ENCODE measurements at places on chromosomes 5 and 9. TPM values are rescaled to one million over a fixed set of nuclear protein-coding genes. Genes with fewer than 3 reads are reported as not detected.

CDH9 gene
- total RNA-seq: not detected

FAM221B gene
- total RNA-seq: not detected

ANKRD34B gene
- total RNA-seq: not detected

DOCK2 gene
- total RNA-seq: 3.1 TPM

S100Z gene
- not detected for total RNA-seq

ZNG1F gene
- total RNA-seq: 13.8 TPM

ANKRD31 gene
- total RNA-seq: 0.20 TPM

INSL6 gene
- total RNA-seq: not detected

CCIN gene
- total RNA-seq: not detected

GABRA6 gene
- total RNA-seq: not detected

TOR2A gene
- total RNA-seq: 19.9 TPM

- no peak for DNase-seq
Measured at GRCh38 chr5:65213921-65214525, 267.7 kb downstream of the ADAMTS6 start.

- DNase-seq: no peak
Measured at GRCh38 chr9:5460157-5460556, 9.8 kb downstream of the CD274 start.

- no peak for DNase-seq
Measured at GRCh38 chr5:89930591-89931392, 478.8 kb downstream of the CETN3 start.

DNA sequence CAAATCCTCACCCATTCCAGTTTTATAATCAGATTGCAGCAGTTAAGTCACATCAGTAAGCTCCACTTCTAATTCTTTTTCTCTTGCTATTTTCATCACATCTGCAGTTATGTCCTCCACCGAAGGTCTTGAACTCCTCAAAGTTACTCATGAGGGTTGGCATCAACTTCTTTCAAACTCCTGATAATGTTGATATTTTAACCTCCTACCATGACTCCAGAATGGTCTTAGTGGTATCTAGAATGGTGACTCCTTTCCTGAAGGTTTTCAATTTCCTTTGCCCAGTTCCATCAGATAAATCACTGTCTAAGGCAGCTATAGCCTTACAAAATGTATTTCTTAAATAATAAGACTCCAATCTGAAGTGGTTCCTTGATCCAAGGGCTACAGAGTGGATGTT is 53.8 kb upstream of the EDIL3 start:
- no peak for DNase-seq

- DNase-seq: no peak
Measured at GRCh38 chr5:108637134-108637533, 110.6 kb upstream of the FER start.

DNA sequence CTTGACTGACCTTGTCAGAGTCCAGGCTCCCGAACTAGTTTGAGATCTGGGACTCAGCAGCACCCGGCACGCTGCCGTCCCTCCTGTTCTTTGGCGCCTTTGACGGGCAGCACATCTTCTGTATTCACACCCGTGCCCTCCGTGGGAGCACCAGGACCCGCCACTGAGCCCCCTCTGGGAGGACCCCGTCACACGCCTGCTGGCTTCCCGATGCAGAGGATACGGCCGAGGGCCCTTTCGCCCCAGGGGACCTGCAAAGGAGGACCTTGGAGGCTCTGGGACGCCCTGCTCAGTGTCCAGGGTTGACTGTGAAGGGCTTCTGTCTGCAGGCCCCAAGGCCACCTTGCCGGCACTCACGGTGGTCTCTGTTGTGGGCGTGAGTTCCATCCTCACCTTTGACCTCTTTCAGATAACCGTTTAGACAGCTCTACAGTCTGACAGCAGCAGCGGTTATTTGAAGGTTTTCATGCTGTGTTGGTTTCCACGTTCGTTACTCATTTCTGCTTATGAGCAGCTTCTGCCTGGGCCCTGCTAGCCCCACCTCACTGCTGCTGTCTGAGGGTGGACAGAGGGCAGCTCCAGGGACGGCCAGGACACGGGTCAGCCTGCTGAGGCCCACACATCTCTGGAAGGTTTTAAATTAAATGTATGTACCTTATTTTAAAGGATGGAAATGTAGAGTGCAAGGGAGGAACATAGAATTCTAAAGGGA is 12.6 kb upstream of the EXOC3 start:
- no peak for DNase-seq

GRCh38 chr5:39055768-39056398 is 18.3 kb downstream of the RICTOR start:
- DNase-seq: no peak

DNA sequence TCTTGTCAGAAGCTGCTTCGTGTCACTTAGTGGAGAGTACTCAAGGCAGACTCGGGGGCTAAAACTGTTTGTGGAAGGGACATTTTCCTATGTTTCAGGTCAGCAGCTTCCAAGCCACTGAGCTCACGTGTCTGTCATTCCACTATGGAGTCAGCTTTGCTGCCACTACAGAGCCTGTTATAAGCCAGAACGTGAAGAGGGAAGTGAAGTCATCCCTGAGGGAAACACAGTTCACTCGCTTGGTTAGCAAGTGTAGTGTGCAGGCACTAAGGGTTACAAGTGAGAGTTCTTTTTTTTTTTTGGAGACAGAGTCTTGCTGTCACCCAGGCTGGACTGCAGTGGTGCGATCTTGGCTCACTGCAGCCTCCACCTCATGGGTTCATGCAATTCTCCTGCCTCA is 24.5 kb upstream of the LTC4S start:
- no peak for DNase-seq

- DNase-seq: peak; percentile 53
Measured at GRCh38 chr9:86047361-86047760, 52.0 kb downstream of the GOLM1 start.

- DNase-seq: no peak
Measured at GRCh38 chr5:129170050-129170449, 75.5 kb downstream of the ISOC1 start.

GRCh38 chr5:82676661-82677060 is 398.5 kb upstream of the RPS23 start:
- no peak for DNase-seq

DNA sequence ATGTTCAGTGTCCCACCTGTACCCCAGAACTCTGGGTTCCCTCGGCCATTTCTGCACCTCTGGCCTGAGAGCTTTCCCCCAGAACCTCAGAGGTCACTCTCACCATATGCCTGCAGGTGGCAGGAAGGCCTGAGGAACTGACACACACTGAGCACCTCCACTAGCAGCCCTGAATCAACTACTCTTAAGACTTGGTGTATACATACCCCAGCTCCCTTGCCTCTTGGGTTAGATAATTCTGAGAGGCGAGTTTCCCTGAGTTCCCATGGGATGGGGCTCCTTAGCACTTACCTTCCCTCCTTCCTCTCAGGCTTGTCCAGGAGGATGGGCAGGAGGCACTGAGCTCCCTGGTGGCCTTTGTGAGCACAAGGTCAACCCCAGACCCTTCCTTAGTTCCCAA is 86.1 kb downstream of the HSD17B3 start:
- DNase-seq: no peak

- DNase-seq: no peak
Measured at GRCh38 chr5:14650052-14650451, 14.5 kb upstream of the OTULIN start.

DNA sequence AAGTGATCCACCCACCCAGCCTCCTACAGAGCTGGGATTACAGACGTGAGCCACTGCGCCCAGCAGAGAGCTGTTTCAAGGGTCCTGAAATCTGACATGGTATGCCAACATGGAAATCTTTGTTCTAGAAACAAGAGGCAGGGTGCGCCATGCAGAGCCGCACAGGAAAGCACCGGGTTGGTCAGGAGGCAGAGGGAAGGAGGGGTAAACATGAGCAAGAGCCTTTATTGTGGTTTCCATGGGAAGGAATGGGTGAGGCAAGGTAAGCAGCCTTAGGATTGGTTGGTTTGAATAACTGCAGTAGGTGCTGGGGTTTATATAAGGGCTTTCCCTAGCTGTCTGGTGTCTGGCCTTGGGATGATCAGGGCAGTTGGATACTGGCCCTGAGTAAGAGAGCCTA is 5.5 kb upstream of the EXOSC2 start:
- DNase-seq: no peak

GRCh38 chr9:25570802-25571201 is 107.4 kb downstream of the TUSC1 start:
- no peak for DNase-seq

DNA sequence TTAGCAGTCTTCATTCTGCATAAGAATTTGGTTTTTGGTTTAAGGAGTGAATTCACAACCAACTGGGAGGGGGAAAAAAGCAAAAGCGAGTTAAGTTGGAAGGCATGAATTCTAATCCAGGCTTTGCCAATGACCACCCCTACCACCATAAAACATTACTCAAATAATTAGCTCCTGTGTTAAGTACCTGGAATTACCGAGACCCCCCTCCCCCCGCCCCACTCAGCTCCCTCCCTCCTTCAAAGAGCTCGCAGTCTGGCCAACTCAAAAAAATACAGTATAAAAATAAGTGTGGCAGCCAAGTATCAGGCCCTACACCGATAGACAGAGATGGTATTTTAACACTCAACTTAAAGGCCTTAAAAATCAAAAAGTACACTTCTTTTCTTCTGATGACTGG is 492 bp downstream of the ATG12 start:
- no peak for DNase-seq

DNA sequence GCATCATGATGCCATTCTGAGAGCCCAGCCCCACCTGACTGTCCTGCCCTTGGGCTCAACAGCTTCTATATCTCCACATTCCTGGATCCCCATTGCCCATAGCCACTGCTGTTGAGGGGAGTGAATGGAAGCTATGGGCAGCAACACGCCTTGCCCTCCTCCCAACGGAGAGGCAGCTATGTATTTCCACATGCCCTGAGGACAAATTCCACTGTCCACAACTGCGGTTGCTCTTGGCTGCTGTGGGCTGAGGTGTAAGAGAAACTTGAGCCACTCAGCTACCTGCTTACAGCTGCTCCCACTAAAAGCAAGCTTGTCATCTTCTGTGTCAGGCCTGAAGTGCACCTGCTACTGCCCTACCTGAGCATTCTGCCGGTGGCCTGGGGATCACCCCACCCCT is 222.9 kb downstream of the PSAT1 start:
- DNase-seq: no peak

GRCh38 chr9:123375469-123376132 is 19.6 kb downstream of the CRB2 start:
- no peak for DNase-seq

GRCh38 chr5:4028384-4028783 is 432.8 kb downstream of the IRX1 start:
- no peak for DNase-seq

DNA sequence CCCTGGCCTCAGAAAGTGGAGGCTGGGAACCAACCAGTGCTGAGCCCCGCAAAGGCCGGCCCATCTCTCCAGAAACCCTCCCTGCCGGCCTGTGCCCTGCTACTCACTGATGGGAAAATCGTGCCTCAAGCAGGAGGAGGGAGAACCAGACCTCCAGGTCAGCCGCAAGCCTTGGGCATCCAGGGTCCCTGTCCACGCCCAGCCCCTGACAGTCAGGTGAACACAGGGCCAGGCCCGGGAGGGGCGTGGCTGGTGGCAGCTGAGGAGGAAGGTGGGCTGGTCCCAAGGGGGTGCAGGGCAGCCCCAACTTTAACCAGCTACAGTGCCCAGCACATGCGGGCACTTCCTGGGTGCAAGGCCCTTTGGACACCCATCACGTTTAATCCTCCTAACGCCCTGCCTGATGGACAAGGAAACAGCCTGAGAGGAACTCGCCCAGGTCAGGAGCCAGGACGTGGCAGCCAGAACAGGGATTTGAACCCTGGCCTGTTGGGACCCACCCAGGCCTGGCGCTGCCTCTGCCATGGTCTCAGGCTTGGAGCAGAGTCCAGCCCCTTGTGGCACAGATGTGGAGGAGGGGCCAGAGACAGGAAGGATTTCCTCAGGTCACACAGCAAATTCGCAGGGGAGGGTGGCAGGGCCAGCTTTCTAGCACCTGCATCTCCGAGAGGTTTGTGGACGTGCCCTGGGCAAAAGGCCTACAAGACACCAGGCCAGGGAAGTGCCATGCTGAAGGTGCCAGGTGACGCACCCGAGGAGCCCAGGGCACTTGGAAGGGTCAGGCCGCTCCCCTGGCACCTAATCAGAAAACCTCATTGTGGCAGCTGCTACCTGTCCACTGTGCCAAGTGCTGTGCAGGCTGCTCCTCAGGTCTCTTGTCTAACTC is 4.5 kb downstream of the RALGDS start:
- DNase-seq: peak; percentile 87

DNA sequence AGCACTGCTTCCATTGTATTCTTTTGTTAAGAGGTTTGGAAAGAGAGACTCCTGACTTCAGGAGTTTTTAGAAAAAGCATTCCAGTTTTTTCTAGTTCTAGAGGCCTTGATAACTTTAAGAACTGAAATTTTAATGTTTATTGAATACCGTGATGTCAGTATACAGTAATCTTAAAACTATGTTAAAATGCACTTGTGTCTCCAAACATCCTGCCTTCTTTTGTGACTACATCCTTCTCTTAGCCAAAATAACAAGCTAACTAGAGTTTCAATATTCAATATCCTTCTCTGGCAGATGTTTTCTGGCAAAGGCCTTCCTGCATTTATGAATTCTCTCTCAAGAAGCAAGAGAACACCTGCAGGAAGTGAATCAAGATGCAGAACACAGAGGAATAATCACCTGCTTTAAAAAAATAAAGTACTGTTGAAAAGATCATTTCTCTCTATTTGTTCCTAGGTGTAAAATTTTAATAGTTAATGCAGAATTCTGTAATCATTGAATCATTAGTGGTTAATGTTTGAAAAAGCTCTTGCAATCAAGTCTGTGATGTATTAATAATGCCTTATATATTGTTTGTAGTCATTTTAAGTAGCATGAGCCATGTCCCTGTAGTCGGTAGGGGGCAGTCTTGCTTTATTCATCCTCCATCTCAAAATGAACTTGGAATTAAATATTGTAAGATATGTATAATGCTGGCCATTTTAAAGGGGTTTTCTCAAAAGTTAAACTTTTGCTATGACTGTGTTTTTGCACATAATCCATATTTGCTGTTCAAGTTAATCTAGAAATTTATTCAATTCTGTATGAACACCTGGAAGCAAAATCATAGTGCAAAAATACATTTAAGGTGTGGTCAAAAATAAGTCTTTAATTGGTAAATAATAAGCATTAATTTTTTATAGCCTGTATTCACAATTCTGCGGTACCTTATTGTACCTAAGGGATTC is 43.1 kb downstream of the NDFIP1 start:
- peak; percentile 48 for DNase-seq

GRCh38 chr9:91949946-91950664 is at the start of gene ROR2:
ROR2 (minus strand) TSS chr9:91950228.
- peak; percentile 90 for DNase-seq

DNA sequence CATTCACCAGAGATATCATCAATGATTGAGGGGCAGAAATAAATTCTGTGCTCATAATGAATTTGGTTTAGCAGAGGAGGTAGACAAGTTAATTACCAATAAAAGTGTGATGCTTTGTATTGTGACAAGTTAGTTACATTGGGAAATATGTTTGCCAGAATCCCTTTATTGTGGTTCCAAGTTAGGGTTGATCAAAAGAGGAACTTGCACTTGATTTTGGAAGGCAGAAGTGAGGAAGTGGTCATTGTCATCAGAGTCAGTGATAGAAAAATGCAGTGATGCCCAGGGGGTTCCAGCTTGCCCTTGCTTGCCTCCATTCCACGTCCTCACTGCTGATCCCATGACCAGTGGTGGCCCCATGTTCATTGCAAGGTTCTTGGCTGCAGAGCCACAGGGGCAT is 69.7 kb downstream of the SVEP1 start:
- no peak for DNase-seq

Measured in lower leg skin (tissue), 4 donors.